ENCODE measurements at places on chromosomes 1 and 21.

DNA sequence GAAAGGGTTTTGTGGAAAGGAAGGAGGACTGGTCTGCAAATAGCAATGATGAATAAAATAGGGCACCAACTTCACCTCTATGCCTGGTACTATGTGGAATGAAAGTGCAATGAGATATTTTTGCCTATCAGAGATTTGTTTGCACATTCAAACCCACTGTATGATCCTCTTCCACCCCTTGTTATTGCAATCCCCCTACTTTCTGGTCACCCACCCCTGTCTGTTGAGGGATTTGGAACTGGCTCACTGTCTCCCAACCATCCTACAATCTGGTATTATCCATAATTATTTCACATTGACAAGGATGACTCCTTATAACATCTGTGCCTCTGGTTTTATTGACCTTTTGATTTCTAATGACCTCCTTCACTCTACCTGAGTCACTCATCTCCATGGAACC lies 42.4 kb downstream of the CD55 start:
- no peak for DNase-seq

DNA sequence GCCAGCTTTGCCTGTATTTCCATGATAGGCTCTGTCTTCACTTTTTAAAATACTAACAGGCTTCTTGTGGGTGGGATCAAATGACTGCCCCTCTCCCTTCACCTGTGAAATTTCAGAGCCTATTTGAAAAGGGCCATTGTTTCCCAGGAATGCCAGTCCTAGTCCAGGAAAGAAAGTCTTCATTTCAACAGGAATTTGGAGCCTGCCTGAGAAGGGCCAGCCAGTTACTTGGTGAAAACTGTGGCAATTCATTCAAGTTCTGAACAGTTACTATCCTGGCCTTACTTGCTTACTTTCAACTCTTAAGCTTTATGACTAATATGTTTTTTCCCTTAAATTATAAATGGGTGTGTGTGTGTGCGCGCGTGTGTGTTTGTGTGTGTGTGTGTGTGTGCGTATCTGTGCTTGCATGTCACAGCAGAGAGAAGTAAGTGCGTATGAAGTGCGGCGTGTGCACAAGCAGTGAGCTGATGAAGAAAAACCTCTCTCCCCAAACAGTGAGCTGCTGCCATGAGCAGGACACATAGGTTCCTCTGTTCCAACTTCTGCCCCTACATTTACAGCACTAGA lies 67.5 kb upstream of the RNPC3 start:
- DNase-seq: no peak

GRCh38 chr1:209672705-209673630 lies 2.2 kb upstream of the G0S2 start:
- no peak for DNase-seq

GRCh38 chr21:25997788-25998611 lies 172.6 kb downstream of the APP start:
- no peak for DNase-seq

DNA sequence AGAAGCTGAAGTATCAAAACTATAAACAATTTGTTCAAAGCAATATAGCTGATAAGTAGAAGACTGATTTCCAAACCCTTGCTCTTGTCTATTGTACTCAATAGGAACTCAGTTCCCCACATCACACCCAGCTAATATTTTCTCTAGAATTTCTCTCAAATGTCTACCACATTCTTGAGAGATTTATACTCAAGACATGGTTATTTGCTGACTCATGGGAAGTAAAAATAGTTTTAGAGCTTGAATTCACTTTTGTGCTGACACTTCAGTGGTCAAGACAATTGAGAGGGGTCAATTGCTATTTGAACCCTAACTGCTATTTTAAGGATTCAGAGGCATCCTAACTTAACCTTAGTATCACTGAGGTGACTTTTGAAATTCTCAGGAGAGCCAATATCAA lies 99.0 kb downstream of the TNNI3K start:
- DNase-seq: no peak

- DNase-seq: no peak
These were observed 290.1 kb downstream of the PLPP3 start for GRCh38 chr1:56289260-56289659.

All from forelimb muscle (tissue), 1 donor.